ENCODE measurements at places on chromosomes 5 and 9.

DNA sequence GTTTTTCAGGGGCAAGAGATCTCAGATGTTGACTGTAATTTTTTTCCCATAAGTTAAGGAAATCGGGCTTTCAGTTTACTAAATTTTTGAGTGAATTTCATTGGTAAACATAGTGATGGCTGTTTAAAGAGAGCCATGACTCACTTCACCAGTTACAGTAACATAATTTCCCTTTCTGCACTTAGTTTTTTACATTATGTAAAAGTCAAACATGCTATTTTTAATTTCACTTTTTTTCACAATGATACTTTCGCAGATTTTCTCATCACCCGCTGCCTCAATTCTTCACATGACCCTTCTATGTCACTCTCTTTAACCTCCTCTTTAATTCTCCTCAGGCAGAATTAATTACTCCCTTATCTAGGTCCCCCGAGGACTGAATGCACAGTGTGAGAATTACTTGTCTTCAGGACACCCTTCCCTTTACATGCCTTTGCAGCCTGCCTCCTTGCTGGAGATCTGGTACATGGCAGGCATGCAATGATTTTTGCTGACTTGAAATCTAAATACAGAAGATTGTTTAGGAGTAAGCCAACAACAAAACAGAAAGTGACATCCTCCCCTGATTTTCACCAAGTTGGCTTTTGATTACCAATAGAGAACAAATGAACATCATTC, 217.5 kb upstream of the S1PR3 start:
- no peak for DNase-seq

DNA sequence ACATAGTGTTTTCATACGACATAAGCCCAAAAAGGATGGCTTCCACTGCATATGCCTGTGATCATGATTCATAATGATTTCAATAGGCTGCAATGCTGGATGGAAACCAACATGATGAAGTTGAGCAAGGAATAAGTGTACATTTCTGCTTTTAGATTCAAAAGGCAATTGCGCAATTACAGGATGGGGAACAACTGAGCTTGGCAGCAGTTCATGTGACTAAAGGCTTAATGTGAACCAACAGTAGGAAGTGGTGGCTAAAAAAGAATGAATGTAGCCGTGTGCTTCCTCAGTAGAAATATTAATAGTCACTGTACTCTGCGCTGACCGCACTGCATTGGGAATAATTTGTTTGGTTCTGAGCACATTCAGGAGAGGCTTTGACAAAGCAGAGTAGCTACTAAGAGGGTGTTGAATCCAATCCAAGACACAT, 51.2 kb downstream of the SLC1A3 start:
- no peak for DNase-seq

DNA sequence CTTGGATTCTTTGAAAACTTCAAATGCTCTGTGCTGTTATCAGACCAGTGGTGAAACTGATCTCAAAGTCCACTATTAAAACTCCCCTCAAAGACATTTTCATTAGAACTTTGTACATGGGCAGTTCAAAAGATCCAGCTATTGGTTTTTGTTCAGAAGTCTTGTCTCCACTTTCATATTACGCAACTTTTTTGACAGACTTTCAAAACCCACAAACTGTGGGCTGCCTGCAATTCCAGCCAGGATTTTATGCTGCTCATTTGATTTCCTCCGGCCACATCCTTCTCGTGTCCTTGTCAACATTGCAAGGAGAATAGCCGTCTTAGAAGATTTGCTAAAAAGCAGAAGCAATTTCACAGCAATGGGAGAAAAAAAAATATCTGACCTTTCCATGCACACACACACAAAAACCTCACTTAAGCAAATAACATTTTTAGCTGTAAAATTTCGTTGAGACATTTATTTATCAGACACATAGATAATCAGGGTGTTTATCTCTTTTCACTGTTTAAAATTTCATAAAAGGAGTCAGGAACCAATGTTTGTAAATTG, 1990.5 kb downstream of the MAT2B start:
- no peak for DNase-seq

DNA sequence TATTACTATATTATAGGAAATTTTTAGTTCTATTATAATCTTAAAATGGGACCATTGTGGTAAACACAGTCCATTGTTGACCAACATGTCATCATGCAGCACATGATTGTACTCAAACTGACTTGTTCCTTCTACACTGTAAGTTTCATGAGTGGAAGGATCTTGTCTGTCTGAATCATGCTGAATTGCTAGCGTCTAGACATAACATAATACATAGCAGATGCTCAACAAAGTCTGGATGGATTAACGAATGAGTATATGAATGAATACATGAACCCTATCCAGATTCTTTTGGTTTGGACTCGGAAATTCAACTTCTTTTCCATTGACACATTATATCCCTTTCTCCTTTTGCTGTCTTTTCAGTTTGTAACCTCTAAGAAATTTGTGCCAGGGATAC, 429.2 kb upstream of the SGCD start:
- DNase-seq = no peak

DNA sequence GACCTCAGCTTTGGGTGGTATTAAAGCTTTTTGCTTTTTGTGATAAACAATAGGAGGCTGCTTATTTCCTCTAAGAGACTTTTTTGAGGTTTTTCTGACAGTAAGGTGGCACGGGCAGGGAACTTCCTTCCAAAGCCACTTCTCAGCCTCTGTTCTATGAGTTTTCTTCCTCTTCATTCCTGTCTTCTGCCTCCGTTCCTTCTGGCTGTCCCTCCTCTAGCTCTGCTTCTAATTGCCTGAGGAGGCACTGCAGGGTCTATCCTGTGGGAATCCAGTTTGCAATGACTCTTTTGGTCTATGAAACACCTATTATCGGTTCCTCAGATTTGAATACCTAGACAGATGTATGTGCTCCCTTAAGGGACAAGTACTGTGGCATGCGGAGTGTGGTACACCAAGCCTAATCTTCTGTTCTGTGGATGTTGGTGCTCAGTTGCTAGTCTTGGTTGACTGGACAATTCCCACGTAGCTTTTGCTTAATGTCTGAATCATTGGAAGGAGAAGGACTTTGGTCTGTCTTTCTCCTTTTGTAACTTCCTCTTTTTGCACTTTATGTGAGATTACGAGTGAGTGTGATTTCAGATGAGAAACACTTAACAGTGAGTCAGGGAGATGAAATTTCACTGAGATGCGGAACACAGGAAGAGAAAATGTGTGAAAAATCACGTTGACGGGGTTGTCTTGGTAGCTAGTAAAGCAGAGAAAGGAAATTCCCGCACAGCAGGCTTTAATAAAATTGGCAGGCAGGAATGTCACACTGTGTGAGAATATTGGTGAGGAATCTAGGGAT, 305.2 kb downstream of the EFNA5 start:
- no peak for DNase-seq

GRCh38 chr5:95815155-95815729, 7.3 kb downstream of the GLRX start:
- DNase-seq = no peak

- no peak for DNase-seq
Measured at GRCh38 chr9:109558718-109559151, 60.6 kb upstream of the PTPN3 start.

GRCh38 chr5:136145030-136145429, 12.4 kb downstream of the SMAD5 start:
- DNase-seq = no peak

DNA sequence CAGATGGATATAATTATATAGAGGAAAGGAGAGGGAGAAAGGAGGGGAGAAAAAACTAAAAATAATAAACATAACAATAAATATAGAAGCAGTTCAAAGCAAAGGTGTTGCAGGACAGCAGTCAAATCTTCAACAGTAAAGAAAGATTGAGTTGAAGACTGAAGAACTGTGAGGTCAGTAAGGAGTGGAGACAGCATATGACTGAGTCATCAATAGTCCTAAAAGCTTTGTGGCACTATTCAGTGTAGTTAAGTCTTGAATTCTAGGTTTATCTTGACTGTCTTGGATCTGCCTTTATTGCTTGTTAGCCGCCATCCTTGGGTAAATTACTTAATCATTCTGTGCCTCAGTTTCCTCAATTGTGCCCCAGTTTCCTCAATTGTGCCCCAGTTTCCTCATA, 137.0 kb downstream of the MRPS30 start:
- no peak for DNase-seq

- no peak for DNase-seq
Measured at GRCh38 chr5:40384782-40385390, 294.8 kb upstream of the PTGER4 start.

DNA sequence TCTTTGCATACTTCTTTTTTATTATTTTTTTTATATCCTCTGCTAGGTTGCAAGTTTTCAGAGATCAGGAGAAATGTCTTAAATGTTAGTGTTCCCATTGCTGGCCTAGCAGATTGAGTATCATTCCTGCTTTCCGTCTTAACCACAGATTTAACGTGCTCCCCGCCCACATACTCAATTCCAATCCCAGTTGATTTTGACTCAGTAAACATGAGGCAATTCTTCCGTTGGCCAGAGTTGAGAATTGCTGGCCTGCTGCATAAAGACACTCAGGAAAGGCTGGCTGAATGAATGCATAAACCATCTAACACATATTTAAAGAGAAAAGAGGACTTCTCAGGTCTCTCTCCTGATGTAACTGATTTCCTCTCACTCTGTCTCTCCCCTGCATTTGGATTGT, 46.8 kb upstream of the PLPP6 start:
- DNase-seq = no peak

DNA sequence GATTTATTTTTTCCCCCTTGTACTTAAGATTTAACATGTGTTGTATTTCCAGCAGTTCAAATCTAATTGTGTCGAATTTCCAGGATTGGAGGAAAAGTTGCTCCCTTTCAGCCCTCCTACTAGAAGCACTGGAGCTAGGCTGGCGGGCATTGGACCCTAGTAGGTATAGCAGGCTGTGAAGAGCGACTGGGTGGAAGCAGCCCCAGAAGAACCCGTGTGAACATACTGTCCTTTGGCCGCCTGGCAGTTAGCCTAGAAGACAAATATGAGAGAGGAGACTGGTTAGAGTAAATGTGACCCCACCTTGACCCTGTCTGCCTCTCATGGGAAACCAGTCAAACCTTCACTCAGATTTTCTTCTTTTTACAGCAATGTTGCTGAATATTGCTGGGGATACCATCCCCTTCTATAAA, 13.9 kb downstream of the ALDOB start:
- no peak for DNase-seq

- DNase-seq = no peak
Measured at GRCh38 chr5:129474544-129474943, 14.4 kb downstream of the ADAMTS19 start.

DNA sequence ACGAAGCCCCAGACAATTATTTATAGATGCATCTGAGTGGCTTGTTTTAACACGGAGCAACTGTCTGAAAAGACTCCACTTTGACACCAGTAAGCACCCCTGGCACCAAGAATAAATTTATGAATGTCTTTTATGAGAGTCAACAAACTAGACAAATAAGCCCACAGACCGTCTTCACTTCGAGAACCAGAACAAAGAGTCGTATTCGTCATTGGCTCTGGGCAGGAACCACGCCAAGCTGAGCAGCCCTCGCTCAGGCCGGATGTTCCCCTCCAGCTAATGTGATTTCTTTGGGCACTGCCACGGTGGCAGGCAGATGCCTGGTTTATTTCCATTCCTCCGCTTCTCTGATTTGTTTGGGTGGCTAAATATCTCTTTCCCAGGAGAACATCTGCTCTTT, 91.9 kb upstream of the STC2 start:
- DNase-seq = no peak

DNA sequence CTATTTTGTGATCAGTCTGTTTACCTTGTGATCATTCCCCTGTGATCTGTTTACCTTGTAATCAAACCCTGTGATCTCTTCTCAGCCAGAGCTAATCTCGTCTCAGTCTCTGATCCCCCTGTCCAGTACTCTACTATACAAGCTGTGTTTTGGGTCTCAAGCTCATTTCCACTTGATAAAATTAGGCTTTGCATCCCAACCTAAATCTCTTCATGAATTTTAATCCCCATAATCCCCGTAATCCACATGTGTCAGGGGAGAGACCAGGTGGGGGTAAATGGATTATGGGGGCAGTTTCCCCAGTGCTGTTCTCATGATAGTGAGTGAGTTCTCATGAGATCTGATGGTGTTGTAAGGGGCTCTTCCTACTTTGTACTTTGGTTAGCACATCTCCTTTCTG, 157.2 kb downstream of the PRR16 start:
- no peak for DNase-seq
